ENCODE measurements at places on chromosomes 16 and 17.

- DNase-seq, result no peak
Observed at GRCh38 chr17:44400226-44400847, 10.9 kb upstream of the ITGA2B start.

- no peak for DNase-seq
Observed at GRCh38 chr17:12985431-12986293, 32.2 kb downstream of the ELAC2 start.

DNA sequence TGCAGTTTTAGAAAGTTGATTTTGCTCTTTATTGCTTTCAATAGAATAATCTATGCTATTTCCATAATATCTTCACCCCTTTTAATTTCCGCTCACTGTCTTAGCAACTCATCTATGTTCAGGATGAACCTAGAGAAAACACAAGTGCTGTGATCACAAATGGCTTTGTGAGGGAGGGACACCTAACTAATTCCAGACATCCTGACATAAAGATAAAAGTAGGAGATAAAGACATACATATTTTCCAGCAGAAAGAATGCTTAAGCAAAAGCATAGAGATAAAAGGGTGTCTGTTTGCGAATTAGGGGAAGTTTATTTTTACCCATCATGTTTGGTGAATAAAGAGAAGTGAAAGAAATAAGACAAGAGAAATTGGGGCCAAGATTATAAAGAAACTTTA, 254.2 kb downstream of the KCNJ2 start:
- DNase-seq, result no peak

GRCh38 chr17:38617074-38617860, 11.5 kb upstream of the SRCIN1 start:
- no peak for DNase-seq

- DNase-seq, result no peak
Observed at GRCh38 chr16:6749698-6750097, 582.9 kb upstream of the RBFOX1 start.

Data from NCI-H2081 treated with DMSO at 0.1 percent for 48 hours (cell line).